ENCODE measurements at places on chromosomes 7 and 10.

DNA sequence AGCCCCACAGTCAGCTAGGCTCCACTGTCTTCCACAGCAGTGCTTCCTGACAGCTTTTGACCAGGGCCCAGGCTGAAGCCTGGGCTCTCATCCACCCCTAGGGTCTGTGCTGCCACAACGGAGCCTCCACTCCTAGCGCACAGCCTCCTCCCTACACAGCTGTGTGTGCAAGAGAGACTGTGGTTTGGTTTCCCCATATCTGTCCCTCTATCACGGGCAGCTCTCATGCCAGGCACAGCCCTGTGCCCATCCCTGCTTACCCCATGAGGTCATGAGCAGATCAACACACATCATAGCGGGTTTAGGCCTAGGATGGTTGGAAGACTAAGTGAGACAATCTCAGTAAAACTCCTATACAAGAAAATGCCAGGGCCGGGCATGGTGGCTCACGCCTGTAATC is 61.7 kb upstream of the PLXNA4 start:
- no peak for DNase-seq

DNA sequence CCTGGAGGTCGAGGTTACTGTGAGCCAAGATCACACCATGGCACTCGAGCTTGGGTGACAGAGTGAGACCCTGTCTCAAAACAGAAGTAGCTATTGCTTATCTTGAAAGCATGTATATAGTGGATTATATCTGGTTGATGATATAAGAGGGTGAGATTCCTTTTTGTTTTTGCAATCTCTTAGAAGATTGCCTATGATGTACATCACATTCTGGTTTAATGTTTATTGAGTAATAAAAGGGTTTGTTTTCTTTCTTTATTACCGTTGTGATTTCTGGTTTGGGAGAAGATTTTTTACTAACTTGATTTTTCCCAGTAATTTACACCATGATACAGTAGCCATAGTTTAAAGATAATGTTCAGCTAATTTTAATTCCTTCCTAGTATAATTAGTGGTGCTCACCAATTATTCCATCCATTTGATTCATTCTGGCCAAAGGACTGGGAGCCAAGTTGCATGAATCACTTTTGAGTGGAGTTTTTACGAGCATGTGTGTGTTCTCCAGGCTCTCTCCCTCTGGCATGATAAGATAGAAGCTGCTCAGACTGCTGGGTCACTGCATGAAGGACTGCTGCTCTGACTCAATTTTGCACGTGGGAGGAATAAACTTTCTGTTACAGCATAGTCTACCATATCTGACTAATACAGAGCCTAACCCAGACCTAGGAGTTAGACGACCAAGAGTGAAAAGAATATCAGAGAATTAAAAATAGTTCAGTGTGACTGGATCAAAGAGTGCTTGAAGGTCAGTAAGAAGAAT is 13.5 kb upstream of the TSPAN13 start:
- DNase-seq: no peak

DNA sequence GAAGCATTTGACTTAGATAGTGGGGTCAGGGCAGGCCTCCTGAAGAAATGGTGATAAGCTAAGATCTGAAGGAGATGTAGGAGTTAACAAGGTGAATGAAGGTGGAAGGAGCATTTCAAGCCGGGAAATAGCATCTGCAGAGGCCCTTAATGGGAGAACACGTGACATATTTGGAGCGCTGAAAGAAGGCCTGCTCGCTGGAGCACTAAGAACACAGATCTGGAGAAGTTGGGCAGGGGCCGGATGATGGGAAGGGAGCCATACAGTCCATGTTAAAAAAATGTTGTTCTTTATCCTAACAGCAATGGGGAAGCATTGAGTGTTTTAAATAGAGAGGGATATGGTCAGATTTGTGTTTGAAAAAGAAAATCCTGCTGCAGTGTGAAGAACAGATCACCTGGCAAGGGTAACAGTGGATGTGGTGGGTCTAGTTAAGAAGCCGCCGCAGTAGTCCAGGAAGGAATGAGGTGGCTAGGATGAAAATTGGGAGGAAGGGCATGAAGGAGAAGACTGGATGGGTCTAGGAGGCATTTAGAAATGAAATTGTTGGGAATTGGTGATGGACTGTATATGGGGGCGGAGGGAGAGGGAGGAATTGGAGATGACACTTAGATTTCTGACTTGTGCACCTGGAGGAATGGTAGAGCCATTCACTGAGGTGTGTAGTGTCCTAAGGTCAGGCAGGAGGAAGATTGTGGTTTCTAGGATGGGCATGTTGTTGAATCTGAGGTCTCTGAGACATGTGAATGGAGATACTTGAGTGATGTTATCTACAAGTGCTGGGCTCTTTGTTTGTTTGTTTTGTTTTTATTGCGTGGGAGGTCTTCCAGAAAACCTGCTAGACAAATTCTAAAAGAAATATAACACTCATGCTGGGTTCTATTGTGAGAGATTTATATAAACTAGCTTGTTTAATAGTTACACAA is 58.4 kb downstream of the MET start:
- no peak for DNase-seq

- no peak for DNase-seq
Observed at GRCh38 chr7:100208911-100209408, 10.8 kb upstream of the PVRIG start.

Data from NCI-H2081 treated with DMSO at 0.1 percent for 48 hours (cell line).